ENCODE measurements at places on chromosomes 16 and 17.

DNA sequence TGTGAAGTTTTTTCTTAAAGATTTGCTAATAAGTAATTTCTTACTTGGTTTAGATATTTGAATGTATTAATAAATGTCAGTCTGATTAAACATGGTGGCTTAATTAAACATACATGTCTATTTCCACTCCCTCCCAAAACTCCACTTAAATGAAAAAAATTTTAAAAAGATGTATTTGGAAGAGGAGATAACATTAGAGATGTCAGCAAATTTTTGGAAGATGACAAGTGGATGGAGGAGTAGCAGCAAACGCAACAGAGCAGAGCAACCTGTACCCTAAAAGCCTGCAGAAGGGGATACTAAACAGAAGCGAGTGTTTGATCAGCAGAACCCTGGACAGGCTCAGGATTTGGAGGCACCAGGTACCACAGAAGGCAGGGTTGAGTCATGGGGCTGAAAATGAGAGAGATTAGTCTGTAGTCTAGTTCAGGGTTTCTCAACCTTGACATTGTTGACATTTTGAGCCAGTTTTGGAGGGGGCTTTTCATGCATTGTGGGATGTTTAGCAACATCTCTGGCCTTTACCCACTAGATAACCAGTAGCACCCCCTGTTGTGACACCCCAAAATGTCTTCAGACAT is 17.8 kb downstream of the LUC7L3 start:
- H3K4me1 ChIP-seq: peaks cover 26% of the 10 kb centered on the region
- H3K36me3 ChIP-seq: peaks cover 42% of the 10 kb centered on the region
- no peak for DNase-seq

DNA sequence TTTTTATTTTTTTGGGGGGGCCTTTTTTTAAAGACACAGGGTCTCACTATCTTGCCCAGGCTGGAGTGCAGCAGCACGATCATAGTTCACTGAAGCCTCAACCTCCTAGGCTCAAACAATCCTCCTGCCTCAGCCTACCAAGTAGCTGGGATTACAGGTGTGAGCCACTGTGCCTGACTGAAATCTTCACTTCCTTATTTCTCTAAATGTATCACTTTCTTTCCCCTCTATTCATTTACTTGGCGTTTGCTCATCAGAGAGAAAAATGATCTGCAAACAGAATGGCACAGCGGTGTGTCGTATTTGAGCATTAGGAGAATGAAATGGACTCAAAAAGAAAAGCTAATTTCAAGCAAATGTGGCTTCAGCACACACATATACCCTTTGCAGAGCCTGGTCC is 44.3 kb upstream of the CDH5 start:
- H3K4me3 ChIP-seq: no peak overlapping the region
- H3K27ac ChIP-seq: no peak overlapping the region
- no peak for DNase-seq
- no peaks in the 10 kb centered on the region for H3K4me1 ChIP-seq
- H3K27me3 ChIP-seq: no peaks in the 10 kb centered on the region

- H3K36me3 ChIP-seq: no peaks in the 10 kb centered on the region
- DNase-seq: no peak
- H3K27me3 ChIP-seq: no peaks in the 10 kb centered on the region
- no peaks in the 10 kb centered on the region for H3K4me1 ChIP-seq
- H3K27ac ChIP-seq: no peak overlapping the region
These were observed 14.3 kb downstream of the CMTM4 start for GRCh38 chr16:66682271-66682670.

DNA sequence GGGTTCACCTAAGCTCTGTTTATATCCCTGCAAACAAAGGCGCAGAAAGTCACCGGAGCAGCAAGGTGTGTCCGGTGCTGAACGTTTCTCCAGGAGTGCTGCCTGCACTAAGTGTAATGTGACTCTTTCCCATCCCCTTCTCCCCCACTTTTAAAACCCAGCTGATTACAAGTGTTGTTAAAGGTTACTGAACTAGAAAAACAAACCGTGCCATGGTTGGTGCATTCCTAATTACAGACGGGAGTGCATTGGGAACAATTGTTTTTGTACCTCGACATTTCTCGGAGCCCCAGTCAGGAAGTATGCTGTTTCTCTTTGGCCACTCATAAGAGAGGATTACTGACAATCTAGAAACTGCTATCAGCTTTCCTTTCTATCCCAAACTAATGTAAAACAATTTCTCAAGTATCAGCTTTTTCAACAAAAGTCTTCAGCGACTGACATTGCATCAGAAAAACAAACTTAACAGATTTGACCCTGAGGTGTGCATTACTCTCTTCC is 441.0 kb upstream of the SALL1 start:
- DNase-seq: no peak
- H3K27ac ChIP-seq: no peak overlapping the region
- H3K36me3 ChIP-seq: no peaks in the 10 kb centered on the region
- H3K4me1 ChIP-seq: no peaks in the 10 kb centered on the region

DNA sequence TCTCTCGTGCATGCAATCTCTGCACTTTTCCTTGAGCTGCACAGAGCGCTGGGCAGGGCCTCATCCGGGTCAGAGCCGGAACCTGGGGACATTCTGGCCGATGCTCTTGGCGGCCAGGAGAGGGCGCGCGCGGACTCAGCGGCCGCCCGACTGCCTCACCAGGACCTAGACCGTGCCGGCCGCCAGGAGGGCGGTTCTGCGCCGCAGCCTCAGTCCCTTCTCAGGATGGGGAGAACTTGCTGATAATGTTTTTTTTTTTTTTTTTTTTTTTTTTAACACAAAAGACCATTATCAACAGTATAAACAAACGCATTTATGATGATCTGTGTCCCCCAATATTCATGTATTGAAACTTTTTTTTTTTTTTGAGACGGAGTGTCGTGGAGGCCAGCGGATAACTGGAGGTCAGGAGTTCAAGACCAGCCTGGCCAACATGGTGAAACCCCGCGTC is 8.1 kb upstream of the FLYWCH2 start:
- H3K36me3 ChIP-seq: no peaks in the 10 kb centered on the region
- H3K4me3 ChIP-seq: no peak overlapping the region
- DNase-seq: peak; percentile 77
- no peaks in the 10 kb centered on the region for H3K4me1 ChIP-seq
- H3K27ac ChIP-seq: no peak overlapping the region
